HT-29 (cell line): ENCODE measurements at places on chromosomes 6 and 20.
A peak's percentile ranks its signal among the peaks of the same experiment; 100 is the strongest.

DNA sequence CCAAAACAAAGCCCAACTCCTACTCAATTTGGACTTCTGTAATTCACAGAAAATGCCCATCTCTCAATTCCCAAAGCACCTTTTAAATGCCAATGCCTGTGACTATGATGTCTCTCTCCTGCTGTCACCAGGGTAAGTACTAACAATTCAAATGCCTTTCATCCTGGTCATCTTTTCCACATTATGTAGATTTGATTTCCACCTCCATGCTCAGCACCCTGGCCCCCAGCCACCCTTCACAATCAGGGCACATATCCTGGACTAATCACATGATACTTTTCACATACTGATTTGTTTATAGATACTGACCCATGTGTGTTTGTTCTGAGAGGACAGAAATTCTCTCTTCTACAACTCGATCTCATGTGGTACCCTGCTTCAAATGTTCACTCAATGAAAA, 236.3 kb downstream of the PTPRK start:
- DNase-seq: no peak

- no peak for DNase-seq
Observed at GRCh38 chr6:125149256-125150144, 4.1 kb upstream of the TPD52L1 start.

- no peak for DNase-seq
Observed at GRCh38 chr6:168535711-168536110, 94.7 kb downstream of the SMOC2 start.

- DNase-seq: no peak
Observed at GRCh38 chr6:33294086-33294823, 4.5 kb downstream of the RGL2 start.

GRCh38 chr6:13574149-13574570, 241 bp upstream of the SIRT5 start:
- DNase-seq: peak; percentile 95

DNA sequence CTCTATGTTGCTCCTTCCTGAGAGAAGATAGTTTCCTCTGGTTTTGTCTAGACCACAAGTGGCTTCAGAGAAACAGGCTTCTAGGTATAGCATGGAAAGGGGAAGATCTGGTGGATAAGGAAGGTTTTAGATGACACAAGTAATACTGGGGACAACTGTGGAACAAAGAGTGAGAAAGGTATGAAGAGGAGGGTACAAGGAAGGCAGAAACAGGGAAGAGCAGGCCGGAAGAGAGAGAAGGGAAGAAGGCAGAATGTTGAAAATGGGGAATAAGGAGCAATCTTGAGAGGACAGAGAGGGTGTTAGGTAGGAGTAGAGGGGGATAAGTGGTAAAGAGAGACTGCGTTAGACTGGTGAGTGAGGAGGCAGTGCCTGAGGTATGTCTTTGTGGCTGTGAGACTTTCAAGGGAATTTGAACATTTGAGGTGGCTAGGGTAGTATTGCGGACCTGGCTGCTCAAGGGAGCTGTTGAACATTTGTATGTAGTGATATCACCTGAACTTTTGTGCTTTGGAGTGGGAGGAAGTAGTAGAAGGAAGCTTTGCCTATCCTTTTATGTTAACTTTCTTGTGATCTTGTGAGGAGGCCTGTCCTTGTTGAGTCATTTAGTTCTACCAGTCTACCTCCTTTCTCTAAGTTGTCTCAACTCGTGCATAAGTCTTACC, 69.5 kb downstream of the FOXO3 start:
- DNase-seq: no peak

DNA sequence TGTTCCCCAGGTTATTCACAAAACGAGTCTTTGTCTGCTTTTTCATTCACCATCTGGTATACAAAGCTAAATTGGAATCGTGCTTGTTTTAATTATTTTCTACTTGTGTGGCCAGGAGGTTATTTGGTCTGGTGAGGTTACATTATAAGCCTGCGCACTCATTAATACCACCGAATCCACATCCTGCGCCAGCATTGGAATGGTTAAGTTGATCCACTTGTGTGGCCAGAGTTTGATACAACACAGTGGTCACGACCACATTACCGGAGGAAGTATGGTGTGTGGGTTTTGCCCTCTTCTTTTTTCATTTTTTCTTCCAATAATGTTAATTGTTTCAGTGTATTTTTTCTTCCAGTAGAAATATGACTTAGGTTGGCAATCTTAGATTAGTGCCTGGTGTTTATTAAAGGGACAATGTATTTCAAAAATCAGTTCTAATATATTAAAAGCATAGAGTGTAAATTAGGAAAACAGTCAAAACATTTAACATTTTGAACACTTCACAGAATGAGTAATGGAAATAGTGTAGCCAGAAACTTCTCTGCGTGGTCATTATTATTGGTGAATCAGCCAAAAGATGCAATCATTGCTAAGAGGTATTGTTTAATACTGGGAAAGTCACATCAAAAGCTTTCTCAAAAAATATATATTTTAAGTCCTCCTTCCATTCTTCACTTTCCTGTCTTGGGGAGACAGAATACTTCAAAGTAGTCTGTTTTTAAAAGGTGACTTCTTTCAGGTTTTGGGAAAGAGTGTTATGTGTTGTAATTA, 84.5 kb downstream of the JARID2 start:
- no peak for DNase-seq

DNA sequence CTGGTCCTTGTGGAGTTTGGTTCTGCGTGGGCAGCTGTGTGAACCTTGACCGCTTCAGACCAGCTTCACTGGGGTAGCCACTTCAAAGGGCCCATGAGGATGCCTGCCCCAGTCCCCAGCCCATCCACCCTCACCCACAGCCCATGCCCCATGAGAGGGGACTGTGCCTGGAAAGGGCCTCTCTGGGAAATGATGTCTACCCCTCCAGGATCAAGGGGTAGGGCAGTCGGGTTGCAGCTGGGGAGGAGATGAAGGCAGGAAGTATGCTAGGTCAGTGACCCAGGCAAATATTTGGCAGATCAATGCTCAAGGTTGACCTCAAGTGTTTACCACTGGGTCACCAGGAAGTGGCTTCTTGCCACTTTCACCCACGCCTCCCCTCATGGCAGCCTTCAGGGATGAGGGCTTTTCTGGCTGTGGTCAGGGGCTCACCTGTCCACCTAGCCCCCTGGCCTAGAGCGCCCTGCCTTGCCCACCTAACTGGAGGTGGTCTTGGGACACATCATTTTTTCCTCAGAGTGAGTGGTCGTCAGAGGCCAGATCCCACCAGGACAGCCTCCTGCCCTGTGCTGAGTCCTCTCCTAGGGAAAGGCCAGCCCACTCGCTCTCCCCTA, 109.5 kb downstream of the SNX5 start:
- no peak for DNase-seq

DNA sequence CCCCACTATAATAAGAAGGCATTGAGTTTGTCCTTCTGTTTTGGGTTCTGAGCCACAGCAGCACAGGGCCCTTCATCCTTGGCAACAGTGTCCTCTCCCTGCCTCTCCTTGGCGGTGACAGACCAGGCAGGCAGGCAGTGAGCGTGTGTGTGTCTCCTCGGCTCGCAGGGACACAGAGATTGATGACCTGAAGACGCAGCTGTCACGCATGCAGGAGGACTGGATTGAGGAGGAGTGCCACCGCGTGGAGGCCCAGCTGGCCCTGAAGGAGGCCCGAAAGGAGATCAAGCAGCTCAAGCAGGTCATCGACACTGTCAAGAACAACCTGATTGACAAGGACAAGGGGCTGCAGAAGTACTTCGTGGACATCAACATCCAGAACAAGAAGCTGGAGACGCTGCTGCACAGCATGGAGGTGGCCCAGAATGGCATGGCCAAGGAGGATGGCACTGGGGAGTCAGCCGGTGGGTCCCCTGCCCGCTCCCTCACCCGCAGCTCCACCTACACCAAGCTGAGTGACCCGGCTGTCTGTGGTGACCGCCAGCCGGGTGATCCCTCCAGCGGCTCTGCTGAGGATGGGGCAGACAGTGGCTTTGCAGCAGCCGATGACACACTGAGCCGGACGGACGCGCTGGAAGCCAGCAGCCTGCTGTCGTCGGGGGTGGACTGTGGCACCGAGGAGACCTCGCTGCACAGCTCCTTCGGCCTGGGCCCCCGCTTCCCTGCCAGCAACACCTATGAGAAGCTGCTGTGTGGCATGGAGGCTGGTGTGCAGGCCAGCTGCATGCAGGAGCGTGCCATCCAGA, 24.0 kb downstream of the SDCBP2 start:
- DNase-seq: no peak

DNA sequence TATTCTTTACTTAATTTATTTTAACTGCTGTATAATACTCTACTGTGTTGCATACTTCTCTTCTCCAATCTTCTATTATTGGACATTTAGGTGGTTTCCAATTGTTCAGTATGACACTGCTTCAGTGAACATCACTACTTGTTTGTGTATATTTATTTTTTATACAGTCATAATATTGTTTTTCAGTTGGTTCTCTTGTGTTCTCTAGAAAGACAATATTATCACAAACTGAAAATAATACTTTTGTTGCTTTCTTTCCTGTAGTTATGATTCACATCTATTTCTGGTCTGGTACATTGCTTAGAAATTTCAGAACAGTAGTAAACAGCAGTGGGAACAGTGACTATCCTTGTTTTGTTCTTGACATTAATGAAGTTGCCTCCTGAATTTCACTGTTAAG, 62.8 kb upstream of the GTSF1L start:
- no peak for DNase-seq

DNA sequence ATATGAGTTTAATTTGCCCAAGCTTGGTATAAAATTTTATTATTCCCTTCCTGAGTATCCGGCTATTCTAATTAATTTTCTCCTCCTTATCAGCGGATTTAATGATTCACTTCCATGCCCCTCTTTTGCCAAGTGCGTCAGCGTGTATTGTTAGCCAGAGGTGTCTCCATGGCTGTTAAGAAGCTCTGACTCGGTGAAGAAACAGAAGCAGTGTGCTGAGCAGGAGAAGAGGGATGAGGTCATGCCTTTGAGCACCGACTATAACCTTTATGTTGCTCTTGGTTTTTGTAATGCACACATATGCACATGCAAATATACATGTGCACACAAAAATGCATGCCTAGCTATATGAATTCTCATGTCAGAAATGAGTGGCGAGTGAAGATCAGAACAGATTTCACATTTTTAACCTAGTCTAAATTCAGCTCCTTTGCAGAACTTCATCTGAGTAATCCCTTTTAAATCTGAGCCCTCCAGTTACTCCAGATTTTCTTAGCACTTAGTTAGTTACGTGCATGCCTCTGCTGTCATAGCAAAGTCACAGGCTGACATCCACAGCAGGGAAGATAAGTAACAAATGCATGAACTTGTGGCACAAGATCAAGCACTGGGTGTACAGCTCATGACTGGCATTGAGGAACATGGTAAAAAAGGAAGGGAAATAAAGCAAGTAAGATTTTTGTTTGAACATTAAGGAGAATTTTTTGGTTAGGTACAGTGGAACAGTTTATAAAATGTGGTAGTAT, 24.3 kb downstream of the HTR1E start:
- no peak for DNase-seq

GRCh38 chr6:44679438-44680201, 292.1 kb downstream of the CDC5L start:
- DNase-seq: no peak

DNA sequence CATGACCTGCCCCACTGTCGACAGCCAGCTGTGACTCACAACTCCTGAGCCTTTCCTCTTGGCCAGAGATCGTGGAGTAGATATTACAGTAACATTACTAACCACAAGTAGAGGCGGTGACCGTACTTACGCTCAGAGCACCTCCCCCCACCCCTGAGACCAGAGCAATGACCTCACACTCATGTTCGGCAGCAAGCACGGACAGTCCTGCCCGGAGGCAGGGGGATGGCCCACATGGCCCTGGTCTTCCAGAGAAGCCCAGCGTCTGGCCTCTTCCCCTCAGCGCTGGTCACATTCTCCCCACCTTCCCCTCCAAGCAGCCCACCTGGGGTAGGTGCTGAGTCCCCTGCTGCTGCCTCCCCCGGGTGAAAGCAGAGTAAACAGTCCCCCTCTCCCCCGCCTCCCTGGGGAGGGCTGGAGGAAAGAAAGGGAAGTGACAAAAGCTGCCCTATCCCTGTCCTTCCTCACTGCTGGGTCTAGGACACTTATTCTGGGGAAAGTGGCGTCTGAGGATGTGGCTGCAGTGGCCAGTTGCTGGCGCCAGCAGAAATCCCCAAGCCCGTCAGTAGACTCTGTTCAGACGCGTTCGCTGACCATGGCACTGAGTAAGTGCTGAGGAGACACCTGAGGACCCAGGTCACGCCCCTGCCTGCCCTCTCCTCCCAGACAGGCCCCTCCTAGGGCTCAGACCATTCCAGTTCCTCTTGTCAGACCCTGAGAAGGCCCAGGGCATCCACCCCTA, 68.5 kb downstream of the MRPL14 start:
- DNase-seq: peak; percentile 90

- DNase-seq: no peak
Observed at GRCh38 chr6:42293386-42293977, 75.8 kb upstream of the MRPS10 start.

GRCh38 chr20:25282796-25283195, 34.9 kb downstream of the PYGB start:
- DNase-seq: no peak

GRCh38 chr6:2543321-2543720, 207.4 kb downstream of the MYLK4 start:
- no peak for DNase-seq

- no peak for DNase-seq
Observed at GRCh38 chr6:12030993-12031550, 19.0 kb downstream of the HIVEP1 start.

DNA sequence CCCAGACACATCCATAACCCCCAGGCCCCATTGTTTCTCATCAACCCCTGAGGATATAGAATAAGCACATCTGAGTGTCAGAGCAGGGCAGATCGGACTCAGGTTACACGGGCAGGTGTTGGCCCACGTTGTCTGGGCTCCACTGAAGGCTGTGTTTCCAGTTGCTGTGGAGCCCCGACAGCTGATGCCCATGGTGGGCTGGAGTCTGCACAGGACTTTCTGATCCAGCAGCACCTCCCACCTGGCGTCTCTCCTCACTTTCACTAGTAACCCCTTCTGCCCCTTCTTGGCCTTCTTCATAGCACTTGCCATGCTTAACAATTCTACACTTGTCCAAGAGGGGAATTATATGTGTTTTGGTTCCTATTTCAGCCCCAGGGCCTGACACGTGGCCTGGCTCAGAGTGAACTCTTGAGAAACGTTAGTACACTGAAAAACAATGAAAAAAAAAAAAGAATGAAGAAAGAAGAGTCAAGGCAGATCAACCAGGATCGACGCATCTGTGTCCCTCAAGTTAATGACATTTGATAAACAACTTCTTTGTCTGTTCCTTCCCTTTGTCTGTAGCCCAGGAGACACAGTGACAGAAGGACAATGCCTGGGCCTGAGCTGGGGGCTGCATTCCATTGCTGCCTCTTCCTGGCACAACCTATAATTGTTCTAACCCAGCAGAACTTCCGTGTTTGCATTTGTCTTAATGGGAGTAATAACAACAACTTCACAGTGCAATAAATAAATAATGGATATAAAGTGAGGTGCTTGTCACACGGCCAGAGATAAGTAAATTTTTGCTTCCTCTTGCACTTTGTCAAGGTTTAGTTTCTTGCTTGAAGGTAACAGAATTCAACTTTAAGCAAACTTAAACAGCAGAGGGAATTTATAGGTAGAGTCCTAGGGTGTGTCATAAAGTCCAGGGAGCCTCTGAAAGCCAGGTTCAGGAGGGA, 224.2 kb upstream of the SSTR4 start:
- peak; percentile 53 for DNase-seq

GRCh38 chr6:34630040-34630439, 66.5 kb downstream of the ILRUN start:
- DNase-seq: peak; percentile 31

- no peak for DNase-seq
Observed at GRCh38 chr6:105178110-105178509, 1.7 kb downstream of the POPDC3 start.
